ENCODE measurements at places on chromosomes 11 and 22.

DNA sequence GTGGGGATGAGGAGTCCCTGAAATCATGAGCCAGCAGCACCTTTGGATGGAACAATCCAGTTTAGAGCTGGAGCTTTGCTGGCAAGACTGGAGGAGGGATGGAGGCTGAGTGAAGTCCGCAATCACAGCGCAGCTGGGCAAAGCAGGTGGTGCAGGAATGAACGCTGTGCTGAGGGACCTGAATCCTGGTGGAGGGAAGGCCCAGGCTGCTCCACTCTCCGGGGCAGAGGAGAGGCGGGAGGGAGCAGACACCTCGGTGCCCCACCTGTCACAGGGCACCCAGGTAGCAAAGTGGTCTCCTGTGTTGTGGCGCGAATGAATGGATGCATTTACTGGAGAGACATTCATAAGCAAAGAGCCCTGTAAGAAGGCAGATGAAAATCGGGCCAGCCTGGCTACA lies 124.8 kb upstream of the ANO1 start:
- no peak for DNase-seq

GRCh38 chr11:83024270-83024854 lies 47.3 kb downstream of the RAB30 start:
- DNase-seq: no peak

GRCh38 chr22:29061773-29062172 lies at the start of gene C22orf31:
C22orf31 (minus strand) TSS chr22:29061831; CDS start chr22:29061792, 39 bp downstream.
- no peak for DNase-seq

DNA sequence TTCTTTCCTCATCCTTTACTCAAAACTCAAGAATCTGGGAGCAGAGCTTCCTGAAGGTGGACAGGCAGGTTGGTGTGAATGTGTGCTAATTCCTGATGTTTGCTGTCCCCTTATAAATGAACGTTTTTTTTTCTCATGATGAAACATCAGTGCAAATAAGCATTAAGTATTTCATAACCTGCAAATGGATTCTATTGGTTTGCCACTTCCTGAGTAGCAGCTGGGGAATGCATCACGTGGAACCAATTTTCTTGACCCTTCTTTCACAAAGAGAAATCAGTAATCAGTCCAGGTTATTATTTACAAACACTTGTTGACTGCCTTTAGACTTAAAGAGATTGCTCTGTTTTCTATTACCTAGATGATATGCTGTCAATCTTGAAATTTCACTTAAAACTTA lies 40.1 kb upstream of the SCN3B start:
- DNase-seq: no peak

- DNase-seq: no peak
These were observed 9.2 kb upstream of the TPCN2 start for GRCh38 chr11:69039501-69039900.

GRCh38 chr11:1479006-1479677 lies 7.4 kb downstream of the MOB2 start:
- no peak for DNase-seq

DNA sequence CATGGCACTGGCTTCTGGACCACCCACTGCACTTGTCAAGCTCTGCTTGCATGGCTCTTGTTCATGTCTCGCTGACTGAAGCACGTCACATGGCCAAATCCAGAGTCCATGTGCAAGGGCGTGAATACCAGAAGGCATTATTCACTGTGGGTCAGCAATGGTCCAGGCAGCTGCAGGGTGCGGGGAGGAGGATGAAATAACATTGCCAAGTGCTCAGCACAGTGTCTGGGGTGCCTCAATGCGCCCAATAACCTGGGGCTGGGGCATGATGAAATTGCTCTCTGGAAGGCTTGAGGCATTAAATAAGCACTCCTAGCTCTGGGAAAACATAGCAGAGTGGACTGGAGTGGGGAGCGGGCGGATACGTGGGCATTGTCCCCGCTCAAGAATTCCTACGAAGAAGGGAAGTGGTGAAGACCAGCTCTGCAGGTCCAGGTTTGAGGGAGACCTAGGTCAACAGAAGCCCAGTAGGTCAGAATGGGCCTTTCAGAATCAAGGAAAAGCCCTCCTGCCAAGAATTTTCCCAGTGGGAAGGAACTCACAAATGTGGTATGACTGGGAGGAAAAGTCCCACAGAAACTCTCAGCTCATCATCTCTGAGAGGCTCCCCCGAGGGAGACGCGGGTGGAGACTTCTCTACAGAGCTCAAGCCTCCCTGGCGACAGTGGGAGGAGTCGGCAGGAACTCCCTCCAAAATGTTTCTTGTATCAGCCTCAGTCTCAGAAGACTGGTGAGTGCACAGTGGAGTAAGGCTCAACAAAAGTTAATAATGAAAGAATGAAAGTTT lies 15.3 kb upstream of the ACCSL start:
- DNase-seq: no peak

GRCh38 chr22:20542736-20543135 lies 35.3 kb downstream of the MED15 start:
- DNase-seq: no peak

DNA sequence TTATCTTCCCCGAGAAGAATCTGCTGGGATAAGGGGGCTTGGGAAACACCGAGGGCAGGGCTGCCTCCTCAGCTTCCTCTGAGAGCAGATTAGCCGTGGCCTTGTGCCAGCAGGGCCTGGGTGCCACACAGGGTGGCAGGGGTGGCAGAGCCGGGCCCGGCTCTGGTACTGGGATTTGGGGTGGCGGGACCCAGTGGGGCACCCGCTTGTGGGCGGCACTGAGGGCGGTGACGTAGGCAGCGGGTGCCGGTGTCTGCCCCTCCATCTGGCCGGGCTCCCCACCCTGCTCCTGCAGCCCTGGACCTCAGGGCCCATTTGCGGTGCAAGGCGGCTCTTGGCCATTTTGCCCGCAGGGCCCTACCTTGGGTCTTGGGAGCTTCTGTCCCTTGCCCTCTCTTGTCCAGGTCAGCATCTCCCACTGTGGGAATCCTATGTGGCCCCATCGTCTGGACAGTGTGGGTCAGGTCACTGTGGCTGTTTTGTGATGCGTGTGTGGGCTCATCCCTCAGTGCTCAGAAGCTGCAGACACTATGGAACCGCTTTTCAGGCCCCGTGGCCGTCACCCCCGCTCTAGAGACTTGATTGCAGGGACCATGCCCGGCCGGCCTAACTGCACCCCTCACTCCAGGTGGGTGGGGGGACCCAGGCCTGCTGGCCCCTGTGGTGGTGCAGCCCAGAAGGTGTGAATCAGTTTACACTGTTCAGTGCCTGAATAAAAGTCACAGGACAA lies 29.7 kb upstream of the KRTAP5-6 start:
- DNase-seq: no peak

DNA sequence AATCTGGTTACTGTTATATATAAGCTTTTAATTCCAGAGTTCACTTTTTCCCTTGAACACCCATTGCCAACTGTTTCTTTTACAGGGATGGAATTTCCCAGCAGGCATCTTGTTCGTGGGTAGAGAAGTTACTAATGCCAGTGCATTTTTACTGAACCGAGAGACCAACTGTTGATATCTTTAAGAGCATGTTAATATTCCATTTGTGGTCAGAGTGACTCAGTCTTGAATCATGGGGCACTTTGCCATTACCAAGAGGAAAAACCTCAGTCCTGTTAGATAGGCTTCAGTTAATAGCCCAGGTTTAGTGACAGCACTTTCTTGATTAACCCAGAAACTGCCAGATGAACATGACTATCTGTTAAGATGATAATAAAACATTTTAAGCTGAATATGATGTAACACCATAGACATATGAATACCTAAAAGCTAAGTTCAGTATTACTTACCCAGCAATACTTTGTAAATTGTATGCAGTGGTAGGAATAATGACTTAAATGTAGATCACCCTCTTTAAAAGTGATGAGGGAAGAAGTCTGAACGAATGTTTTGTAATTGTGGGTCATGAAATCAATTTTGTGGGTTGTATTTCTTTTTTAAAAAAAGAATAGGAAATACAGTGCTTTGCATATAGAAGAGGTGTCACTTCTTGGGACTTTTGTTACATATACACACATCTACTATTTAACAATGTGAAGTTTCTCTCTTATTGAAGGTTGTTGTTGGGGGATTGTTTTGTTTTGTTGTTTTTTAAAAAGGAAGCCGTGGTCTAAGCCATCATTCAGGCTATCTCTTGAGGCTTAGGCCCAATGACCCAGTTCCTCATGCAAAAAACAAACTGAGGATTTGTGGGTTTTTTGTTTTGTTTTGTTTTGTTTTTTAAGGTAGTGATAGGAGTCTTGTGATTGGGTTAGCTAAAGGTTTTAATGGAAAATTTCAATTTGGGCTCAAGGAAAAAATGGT lies 79.2 kb upstream of the GRIK4 start:
- DNase-seq: no peak

GRCh38 chr22:22942511-22943329 lies 55.1 kb downstream of the IGLL5 start:
- DNase-seq: peak; percentile 77

GRCh38 chr11:10480760-10481159 lies 25.7 kb downstream of the AMPD3 start:
- no peak for DNase-seq

DNA sequence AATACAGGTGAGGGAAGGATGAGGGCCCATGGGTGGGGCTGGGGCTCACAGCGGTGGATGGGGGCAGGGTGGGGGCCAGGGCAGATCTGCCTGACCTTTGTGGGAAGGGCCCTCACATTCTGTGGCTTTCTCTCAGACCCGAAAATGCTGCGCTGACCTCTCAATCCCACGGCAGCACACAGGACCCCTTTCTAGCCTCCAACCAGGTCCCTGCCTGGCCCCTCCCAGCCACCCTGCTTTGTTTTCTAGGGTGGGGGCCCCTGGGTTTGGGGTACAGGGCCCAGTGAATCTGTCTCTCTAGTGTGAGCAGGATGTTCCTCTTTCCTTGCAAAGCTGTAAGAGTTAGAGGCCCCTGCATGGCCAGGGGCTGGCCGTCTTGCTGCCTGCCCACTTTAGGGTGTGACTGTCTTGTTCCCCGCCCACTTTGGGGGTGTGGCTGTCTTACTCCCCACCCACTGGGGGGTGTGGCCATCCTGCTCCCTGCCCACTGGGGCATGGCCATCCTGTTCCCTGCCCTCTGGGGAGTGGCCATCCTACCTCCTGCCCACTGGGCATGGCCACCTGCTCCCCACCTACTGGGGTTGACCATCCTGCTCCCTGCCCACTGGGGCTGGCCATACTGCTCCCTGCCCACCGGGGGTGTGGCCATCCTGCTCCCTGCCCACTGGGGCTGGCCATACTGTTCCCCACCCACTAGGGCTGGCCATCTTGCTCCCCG lies 11.5 kb downstream of the PARVG start:
- DNase-seq: peak; percentile 70

- DNase-seq: no peak
These were observed 73.4 kb upstream of the TTC12 start for GRCh38 chr11:113240790-113241635.

GRCh38 chr22:46150655-46151477 lies 540 bp downstream of the PPARA start:
- peak; percentile 58 for DNase-seq

- DNase-seq: no peak
These were observed 2.3 kb downstream of the CXCR5 start for GRCh38 chr11:118885831-118886565.

DNA sequence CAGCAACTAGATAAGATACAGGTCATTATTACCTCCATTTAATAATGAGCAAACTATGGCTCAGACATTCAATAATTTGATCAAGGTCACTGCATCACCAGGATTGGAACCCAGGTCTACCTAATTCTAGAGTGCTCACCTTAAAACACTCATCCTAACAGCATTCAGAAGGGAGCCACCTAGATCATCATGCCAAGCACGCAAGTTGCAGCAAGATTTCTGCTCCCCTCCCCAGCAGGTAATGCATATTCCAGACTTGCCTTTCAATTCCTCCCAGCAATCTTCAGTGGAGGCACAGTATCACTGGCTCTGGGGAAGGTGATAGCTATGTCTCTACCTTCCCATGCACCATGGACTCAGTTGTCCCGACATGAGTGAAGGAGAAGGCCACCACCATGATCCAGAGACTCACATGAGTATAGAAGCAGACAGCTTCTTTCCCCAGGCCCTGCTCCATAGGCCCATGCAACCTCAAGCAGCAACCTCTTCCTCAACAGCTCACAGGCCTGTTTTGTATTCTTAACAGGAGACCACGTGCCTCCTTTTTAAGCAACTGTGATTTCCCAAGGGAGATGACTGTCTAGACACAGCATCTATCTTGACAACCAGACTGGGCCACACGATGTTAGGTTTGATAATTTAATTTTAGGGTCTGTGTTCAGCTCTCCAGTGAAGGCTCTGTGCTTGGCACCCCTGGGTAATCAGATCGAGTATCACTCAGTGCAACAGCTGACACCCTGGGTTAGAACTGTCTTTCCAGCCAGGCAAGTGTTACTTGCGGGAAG lies 36.4 kb downstream of the RAB30 start:
- DNase-seq: peak; percentile 27

DNA sequence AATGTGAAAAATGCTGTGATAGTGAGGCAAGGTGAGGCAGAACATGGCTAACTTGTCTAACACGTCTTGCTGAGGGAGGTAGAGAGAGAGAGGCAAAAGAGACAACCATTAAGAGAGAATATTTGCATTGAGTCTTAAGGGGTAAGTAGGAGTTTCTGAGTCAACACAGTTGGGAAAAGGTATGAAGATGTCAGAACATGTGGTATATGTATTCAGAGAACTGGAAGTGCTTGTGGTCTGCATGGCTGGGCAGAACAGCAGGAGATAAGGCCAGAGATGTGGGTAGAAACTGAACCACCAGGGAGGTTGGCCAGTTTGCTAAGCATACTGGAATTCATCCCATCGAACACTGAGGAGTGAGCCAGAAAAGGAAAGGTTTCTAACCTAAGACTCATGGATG lies 25.0 kb upstream of the SLC5A1 start:
- DNase-seq: no peak

GRCh38 chr22:38355275-38355674 lies 38.0 kb upstream of the CSNK1E start:
- DNase-seq: no peak

- no peak for DNase-seq
These were observed 10.4 kb downstream of the P2RY2 start for GRCh38 chr11:73228268-73229134.

GRCh38 chr22:20437613-20438426 lies at the start of gene SCARF2:
SCARF2 (minus strand) TSS chr22:20437825; CDS start chr22:20437754, 71 bp downstream.
- no peak for DNase-seq

GRCh38 chr11:125886997-125887372 lies 483 bp upstream of the HYLS1 start:
- no peak for DNase-seq

DNA sequence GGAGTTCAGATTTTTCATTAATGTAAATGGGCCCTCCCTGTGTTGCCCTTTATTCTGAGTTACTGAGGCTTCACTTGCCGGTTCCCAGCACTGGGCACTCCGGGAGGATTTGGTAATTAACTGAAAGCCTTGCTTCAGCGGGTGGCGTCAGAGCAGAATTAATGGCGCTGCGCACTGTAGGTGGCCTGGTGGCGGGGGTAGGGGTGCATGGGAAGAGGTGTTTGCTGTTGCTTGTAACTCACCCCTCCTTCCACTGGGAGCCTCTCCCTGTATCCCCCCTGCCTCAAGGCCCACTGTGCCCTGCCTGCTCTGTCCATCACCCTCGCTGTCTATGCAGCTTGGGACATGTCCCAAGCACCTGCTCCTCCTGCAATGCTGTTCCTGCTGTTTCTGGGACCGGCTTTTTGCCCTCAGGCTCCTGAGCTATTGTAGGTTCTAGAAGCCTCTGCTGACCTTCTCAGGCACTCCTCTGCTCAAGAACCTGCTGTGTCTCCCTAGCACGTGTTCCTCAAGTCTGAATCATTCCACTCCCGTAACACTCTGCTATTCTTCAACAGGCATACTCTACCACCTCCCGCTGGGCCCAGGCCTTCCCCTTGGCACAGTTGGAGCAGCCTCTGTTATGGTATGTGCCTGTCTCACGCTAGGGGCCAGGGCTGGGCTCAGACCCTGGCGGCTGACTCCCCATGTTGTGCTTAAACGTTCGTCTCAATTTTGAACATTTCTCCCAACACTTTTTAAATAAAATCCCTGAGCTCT lies 24.4 kb downstream of the ARHGAP8 start:
- no peak for DNase-seq

Data from CD4-positive, alpha-beta T cell treated with Interferon gamma for 1 hour (primary cell).